Smooth muscle cell of the pulmonary artery (primary cell): ENCODE measurements at places on chromosomes 1 and 21. TPM values are rescaled to one million over a fixed set of nuclear protein-coding genes. Genes with fewer than 3 reads are reported as not detected.

Gene OR2M3
- total RNA-seq, result not detected in 2 replicates

Gene SNRNP40
- 62.0 and 69.6 TPM in 2 replicates for total RNA-seq

Gene CD1B
- total RNA-seq, result not detected in 2 replicates

Gene SLC2A5
- 3.7 and 25.9 TPM in 2 replicates for total RNA-seq

Gene KCNK1
- 2.0 and 9.2 TPM in 2 replicates for total RNA-seq

Gene GRHL3
- total RNA-seq, result 0.03 TPM in 1 of 2 replicates, not detected in the other

Gene NHLH1
- total RNA-seq, result 0.07 TPM in 2 replicates

Gene DNAJC11
- total RNA-seq, result 44.4 and 49.5 TPM in 2 replicates

Gene LCE3E
- not detected in 2 replicates for total RNA-seq

Gene SPOCD1
- total RNA-seq, result 30.7 and 63.8 TPM in 2 replicates

Gene CHI3L2
- 6.0 and 13.9 TPM in 2 replicates for total RNA-seq

Gene SYT6
- total RNA-seq, result not detected in 2 replicates

Gene NIBAN1
- total RNA-seq, result 58.9 and 152 TPM in 2 replicates

Gene FCRL3
- not detected in 2 replicates for total RNA-seq
